ENCODE measurements at places on chromosomes 1 and 21. TPM values are rescaled to one million over a fixed set of nuclear protein-coding genes. Genes with fewer than 3 reads are reported as not detected.

The JAM2 gene
- 5.4 TPM for total RNA-seq

The LCE3E gene
- total RNA-seq: 21.8 TPM

The LYPLAL1 gene
- total RNA-seq: 16.2 TPM

The RGS16 gene
- total RNA-seq: 1.2 TPM

The LMOD1 gene
- 11.2 TPM for total RNA-seq

The BOLA1 gene
- total RNA-seq: 63.0 TPM

The THRAP3 gene
- 102 TPM for total RNA-seq

The DDAH1 gene
- 21.1 TPM for total RNA-seq

The PRR9 gene
- 1.4 TPM for total RNA-seq

The IL6R gene
- total RNA-seq: 27.8 TPM

The ESPN gene
- total RNA-seq: 27.5 TPM

The COQ8A gene
- total RNA-seq: 97.5 TPM

The RGL1 gene
- total RNA-seq: 15.0 TPM

The RIPK4 gene
- total RNA-seq: 61.0 TPM

The TDRD5 gene
- total RNA-seq: 0.51 TPM
